ENCODE measurements at places on chromosomes 2 and 18.

DNA sequence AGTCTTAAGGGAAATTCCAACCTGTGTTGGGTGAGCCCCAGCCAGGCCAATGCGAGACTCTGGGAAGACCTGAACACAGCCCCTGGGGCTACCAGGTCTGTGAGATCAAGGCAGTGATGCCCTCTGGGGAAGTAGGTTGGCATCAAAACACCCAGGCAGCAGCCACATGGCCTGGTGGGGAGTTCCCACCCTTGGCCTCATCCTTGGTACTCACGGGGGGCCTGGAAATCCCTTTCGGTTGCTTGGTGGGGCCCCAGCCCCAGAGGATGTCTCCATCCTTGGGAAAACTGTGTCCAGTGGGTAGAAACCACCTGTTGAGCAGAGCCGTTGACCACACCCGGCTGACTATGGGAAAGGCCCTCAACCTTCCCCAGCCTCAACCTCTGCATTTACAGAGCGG lies 56.0 kb upstream of the PXDN start:
- no peak for DNase-seq

- DNase-seq = no peak
Observed at GRCh38 chr18:2961821-2962220, 51.1 kb downstream of the LPIN2 start.

- DNase-seq = no peak
Observed at GRCh38 chr2:241551998-241552737, 6.4 kb upstream of the BOK start.

DNA sequence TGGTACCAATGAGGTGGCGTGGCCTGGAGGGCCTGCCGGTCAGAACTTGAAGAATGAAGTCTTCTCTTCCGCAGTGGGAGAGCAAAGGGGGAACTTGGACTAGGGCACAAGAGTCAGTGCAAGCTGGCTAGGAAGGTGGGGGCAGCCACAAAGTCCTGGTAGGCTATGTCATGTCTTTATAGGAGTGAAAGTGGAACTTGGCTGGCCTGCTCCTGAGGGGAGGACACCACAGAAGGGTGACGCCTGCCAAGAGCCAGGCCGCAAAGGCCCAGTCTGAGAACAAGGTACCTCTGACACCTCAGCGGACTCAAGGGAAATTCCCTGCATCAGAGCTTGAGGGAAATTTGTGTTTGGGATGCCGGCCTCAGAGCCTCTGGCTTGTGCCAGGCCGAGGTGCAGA lies 32.2 kb upstream of the MAP3K20 start:
- no peak for DNase-seq

- no peak for DNase-seq
Observed at GRCh38 chr2:126900646-126901319, 2.1 kb downstream of the TEX51 start.

- no peak for DNase-seq
Observed at GRCh38 chr18:50218432-50219197, 23.7 kb upstream of the MYO5B start.

DNA sequence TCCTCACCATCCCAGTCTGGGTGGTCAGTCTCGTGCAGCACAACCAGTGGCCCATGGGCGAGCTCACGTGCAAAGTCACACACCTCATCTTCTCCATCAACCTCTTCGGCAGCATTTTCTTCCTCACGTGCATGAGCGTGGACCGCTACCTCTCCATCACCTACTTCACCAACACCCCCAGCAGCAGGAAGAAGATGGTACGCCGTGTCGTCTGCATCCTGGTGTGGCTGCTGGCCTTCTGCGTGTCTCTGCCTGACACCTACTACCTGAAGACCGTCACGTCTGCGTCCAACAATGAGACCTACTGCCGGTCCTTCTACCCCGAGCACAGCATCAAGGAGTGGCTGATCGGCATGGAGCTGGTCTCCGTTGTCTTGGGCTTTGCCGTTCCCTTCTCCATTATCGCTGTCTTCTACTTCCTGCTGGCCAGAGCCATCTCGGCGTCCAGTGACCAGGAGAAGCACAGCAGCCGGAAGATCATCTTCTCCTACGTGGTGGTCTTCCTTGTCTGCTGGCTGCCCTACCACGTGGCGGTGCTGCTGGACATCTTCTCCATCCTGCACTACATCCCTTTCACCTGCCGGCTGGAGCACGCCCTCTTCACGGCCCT lies 11.2 kb downstream of the ACKR3 start:
- DNase-seq = no peak
